Chondrocyte (in vitro differentiated cells): ENCODE measurements at places on chromosomes 5 and 9. TPM values are rescaled to one million over a fixed set of nuclear protein-coding genes. Genes with fewer than 3 reads are reported as not detected.

- H3K36me3 ChIP-seq, result peaks cover 17% of the 10 kb centered on the region
- no peak overlapping the region for H3K4me3 ChIP-seq
- no peaks in the 10 kb centered on the region for H3K4me1 ChIP-seq
Observed at GRCh38 chr9:137365056-137365455, 57.9 kb downstream of the EXD3 start.

ABO gene
- 0.17 TPM in 1 of 3 replicates, not detected in the others for total RNA-seq

- H3K27me3 ChIP-seq, result no peaks in the 10 kb centered on the region
- no peak overlapping the region for H3K27ac ChIP-seq
- no peaks in the 10 kb centered on the region for H3K4me1 ChIP-seq
- DNase-seq, result no peak
- H3K4me3 ChIP-seq, result no peak overlapping the region
Observed at GRCh38 chr5:74426506-74426905, 214.0 kb downstream of the ENC1 start.

- peaks cover 4% of the 10 kb centered on the region for H3K4me1 ChIP-seq
- peaks cover 3% of the 10 kb centered on the region for H3K36me3 ChIP-seq
- no peak overlapping the region for H3K27ac ChIP-seq
- no peaks in the 10 kb centered on the region for H3K27me3 ChIP-seq
- DNase-seq, result no peak
Observed at GRCh38 chr5:33601881-33602280, 161.1 kb downstream of the TARS1 start.

TPPP gene
- total RNA-seq, result 0.07 to 0.70 TPM (median 0.56 TPM) in 3 replicates

GRCh38 chr9:37897665-37898064, 6.3 kb downstream of the SLC25A51 start:
- H3K4me3 ChIP-seq, result no peak overlapping the region
- peaks cover 20% of the 10 kb centered on the region for H3K4me1 ChIP-seq
- H3K27me3 ChIP-seq, result no peaks in the 10 kb centered on the region
- H3K27ac ChIP-seq, result peak overlapping the region; percentile 6

DNA sequence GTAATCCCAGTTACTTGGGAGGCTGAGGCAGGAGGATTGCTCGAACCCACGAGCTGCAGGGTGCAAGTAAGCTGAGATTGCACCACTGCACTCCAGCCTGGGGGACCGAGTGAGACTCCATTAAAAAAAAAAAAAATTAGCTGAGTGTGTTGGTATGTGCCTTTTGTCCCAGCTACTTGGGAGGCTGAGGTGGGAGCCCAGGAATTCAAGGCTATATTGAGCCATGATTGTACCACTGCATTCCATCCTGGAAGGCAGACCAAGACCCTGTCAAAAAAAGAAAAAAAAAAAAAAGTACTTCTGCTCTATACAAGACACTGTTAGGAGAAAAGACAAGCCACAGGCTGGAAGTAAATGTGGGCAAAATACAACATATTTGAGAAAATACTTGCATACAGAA, 68.5 kb upstream of the FBXW11 start:
- peaks cover 13% of the 10 kb centered on the region for H3K36me3 ChIP-seq
- H3K27me3 ChIP-seq, result no peaks in the 10 kb centered on the region
- no peak overlapping the region for H3K27ac ChIP-seq
- H3K4me3 ChIP-seq, result no peak overlapping the region
- DNase-seq, result no peak

- no peaks in the 10 kb centered on the region for H3K27me3 ChIP-seq
- no peaks in the 10 kb centered on the region for H3K36me3 ChIP-seq
- DNase-seq, result no peak
- H3K27ac ChIP-seq, result no peak overlapping the region
- no peak overlapping the region for H3K4me3 ChIP-seq
- H3K4me1 ChIP-seq, result peaks cover 64% of the 10 kb centered on the region
Observed at GRCh38 chr9:87340391-87340790, 157.3 kb upstream of the DAPK1 start.

PNPLA7 gene
- total RNA-seq, result 3.6 to 4.2 TPM (median 4.1 TPM) in 3 replicates

GRCh38 chr5:139061274-139061673, 136.9 kb downstream of the SIL1 start:
- peak overlapping the region; percentile 93 for H3K27ac ChIP-seq
- H3K27me3 ChIP-seq, result no peaks in the 10 kb centered on the region
- peaks cover 46% of the 10 kb centered on the region for H3K4me1 ChIP-seq
- H3K36me3 ChIP-seq, result no peaks in the 10 kb centered on the region

PITX1 gene
- 0.18 TPM in 1 of 3 replicates, not detected in the others for total RNA-seq
